ENCODE measurements at places on chromosomes 12 and 14. TPM values are rescaled to one million over a fixed set of nuclear protein-coding genes. Genes with fewer than 3 reads are reported as not detected.

SYCP3 gene
- total RNA-seq = not detected

- H3K27me3 ChIP-seq = no peaks in the 10 kb centered on the region
- H3K36me3 ChIP-seq = no peaks in the 10 kb centered on the region
- H3K4me1 ChIP-seq = peaks cover 10% of the 10 kb centered on the region
- H3K27ac ChIP-seq = no peak overlapping the region
Observed at GRCh38 chr14:59022144-59022543, 166.3 kb upstream of the DAAM1 start.

TEX52 gene
- total RNA-seq = not detected

DNA sequence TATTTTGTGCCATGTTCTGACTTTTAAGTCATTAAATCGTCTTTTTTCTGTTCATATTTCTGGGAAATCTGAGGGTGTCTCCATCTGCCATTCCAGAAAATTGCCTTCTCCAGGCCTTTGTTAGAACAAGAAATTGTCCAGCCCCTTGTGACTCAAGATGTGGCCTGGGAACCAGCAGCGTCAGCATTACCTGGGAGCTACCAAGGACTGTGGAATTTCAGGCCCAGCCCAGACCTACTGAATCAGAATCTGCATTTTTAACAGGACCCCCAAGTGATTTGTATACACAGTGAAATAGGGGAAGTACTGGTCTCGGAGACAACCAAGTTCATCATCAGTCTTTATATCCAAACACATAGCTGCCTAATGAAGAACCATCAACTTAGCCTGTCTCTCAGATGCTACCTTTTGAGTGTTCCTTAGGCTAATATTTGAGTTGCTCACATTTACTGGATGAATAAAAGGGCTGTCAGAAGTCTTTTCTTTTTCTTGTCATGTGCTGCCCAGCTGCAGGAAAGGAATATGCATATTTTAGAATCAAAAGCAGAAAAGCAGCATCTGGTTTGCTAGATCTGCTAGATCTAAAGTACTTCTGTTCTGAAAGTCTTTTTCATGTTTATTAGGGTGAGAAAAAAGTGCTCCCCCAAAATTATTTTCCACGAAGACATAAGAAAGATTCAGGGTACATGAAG, 21.2 kb downstream of the GPHB5 start:
- no peak overlapping the region for H3K4me3 ChIP-seq
- no peaks in the 10 kb centered on the region for H3K4me1 ChIP-seq
- no peaks in the 10 kb centered on the region for H3K27me3 ChIP-seq
- no peak overlapping the region for H3K27ac ChIP-seq
- DNase-seq = no peak

GRCh38 chr14:101249676-101250036, 311.6 kb upstream of the DIO3 start:
- DNase-seq = no peak
- no peak overlapping the region for H3K4me3 ChIP-seq
- no peaks in the 10 kb centered on the region for H3K27me3 ChIP-seq
- no peak overlapping the region for H3K27ac ChIP-seq
- H3K4me1 ChIP-seq = no peaks in the 10 kb centered on the region

DNA sequence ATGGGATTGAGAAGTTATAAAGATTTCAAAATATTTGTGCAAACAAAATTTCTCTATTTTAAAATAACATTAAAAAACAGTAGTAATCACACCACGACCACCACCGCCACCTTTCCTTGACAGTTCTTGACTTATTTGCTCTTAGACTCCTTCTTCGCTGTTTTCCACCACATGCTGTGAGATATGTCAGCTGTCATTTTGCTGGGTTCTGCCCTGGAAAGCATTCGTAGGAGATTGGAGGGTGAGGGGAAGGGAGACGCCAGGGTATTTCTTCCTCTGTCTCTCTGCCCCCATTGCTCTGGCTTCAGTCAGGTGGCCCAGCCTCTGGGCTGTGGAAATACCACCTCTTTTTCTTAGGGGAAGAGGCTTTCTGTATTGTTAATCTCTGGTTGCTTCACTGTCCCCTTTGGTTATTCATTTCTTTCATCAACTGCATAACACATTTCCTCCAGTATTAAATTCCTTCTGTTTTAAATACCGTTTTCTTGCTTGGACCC, 186.2 kb downstream of the NEDD1 start:
- no peaks in the 10 kb centered on the region for H3K27me3 ChIP-seq
- no peak overlapping the region for H3K27ac ChIP-seq
- no peaks in the 10 kb centered on the region for H3K4me1 ChIP-seq
- DNase-seq = no peak
- H3K36me3 ChIP-seq = no peaks in the 10 kb centered on the region

TAS2R7 gene
- total RNA-seq = not detected

DNA sequence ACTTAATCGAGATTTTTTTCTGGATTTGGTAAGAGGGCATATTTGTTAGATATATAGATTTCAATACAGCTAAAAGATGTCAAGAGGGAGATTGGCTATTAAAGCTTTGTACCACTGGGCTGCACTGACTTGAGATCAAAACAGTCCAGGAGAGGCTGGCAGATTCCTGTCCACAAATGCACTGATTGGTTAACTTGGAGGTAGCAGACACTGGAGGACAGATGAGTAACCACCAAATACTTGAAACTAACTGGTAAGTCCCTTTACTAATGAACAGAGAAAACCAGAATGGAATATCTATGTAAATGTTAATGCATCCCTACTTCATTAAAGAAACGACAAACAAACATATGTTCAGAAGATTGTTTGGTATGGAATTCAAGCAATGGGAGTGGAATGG, 416.6 kb downstream of the LRIG3 start:
- no peak overlapping the region for H3K27ac ChIP-seq
- DNase-seq = no peak
- no peaks in the 10 kb centered on the region for H3K27me3 ChIP-seq
- no peaks in the 10 kb centered on the region for H3K36me3 ChIP-seq
- no peak overlapping the region for H3K4me3 ChIP-seq
- H3K4me1 ChIP-seq = no peaks in the 10 kb centered on the region

- no peaks in the 10 kb centered on the region for H3K27me3 ChIP-seq
- no peaks in the 10 kb centered on the region for H3K36me3 ChIP-seq
- no peak overlapping the region for H3K4me3 ChIP-seq
- no peak for DNase-seq
- H3K4me1 ChIP-seq = no peaks in the 10 kb centered on the region
- no peak overlapping the region for H3K27ac ChIP-seq
Observed at GRCh38 chr12:5335069-5335468, 96.8 kb upstream of the NTF3 start.

ANKRD52 gene
- total RNA-seq = 18.0 TPM

DNA sequence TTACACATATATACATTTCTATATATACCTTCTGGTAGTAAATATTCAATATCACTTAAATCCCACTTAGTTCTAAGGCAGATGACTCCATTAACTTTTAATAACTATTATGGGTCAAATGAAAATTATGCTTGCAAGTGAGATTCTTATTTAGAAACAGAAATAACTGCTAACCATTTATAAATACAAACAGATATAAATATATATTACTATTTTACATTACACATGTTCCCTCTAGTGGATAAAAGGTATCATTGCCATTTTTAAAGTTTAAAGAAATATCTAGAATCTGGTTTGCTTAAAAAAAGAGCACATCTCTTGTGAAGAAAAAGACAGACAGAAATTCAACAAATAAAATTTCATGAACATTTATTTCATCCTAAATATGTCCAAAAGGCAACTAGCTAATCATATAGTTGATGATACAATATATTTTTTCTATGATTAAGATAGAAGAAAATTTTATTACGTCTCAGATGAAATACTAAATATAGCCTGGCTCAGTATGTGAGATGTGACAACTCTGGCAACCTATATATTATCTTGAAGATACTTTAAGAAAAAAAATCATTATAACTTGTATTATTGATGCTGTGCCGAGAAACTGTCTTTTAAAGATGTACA, 11.7 kb upstream of the RAD51AP1 start:
- no peak overlapping the region for H3K27ac ChIP-seq
- H3K36me3 ChIP-seq = peaks cover 18% of the 10 kb centered on the region
- no peaks in the 10 kb centered on the region for H3K4me1 ChIP-seq
- no peaks in the 10 kb centered on the region for H3K27me3 ChIP-seq
- peak; percentile 30 for DNase-seq

MGAT4C gene
- 0.33 TPM for total RNA-seq
